ENCODE measurements at places on chromosomes 3 and 15.

GRCh38 chr15:62999923-63000561 is 42.5 kb upstream of the TPM1 start:
- DNase-seq: no peak

- DNase-seq: no peak
Measured at GRCh38 chr3:11143476-11143875, 10.8 kb upstream of the HRH1 start.

GRCh38 chr15:61794276-61794675 is 266.0 kb downstream of the VPS13C start:
- no peak for DNase-seq

- no peak for DNase-seq
Measured at GRCh38 chr3:123920383-123920782, 36.3 kb upstream of the MYLK start.

DNA sequence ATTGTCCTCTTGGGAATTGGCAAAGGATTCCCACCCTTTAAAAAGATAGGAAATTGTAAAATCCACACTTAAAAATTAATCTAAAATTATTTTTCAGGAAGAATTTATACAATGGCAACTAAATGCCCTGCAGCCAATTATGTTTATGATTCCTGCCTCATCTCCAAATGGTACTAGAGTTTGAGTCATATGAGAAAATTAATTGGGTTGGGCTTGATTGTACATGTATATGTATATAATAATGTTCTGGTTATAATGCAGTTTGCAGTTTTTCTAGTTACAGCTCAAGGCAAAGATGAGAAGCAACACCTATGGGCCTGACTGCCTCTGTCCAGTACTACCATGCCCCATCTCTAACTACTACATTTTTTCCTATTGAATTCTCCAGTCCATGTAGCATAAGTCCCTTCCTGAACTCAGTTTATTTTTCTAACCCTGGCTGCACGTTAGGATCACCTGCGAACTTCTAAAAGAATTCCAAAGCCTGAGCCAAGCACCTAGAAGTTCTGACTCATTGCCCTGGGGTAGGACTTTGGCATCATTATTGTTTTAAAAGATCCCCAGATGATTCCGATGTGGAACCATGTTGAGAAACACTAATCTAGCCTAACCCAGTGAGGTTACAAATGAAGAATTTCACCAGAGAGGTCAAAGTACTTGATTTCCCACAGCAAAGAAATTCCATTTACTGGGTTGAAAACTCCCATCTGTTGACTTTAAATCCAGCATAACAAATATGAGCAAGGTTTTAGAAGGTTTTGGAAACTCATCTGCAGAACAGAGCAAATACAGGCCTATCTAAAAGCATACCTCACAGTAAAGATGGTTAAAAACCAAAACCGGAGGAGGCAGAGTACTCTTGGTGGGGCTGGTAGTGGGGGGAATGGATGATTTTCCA is 19.4 kb downstream of the TGFBR2 start:
- no peak for DNase-seq

- no peak for DNase-seq
Measured at GRCh38 chr3:79424811-79425210, 343.0 kb downstream of the ROBO1 start.

GRCh38 chr15:67180035-67180434 is 74.4 kb downstream of the AAGAB start:
- no peak for DNase-seq

DNA sequence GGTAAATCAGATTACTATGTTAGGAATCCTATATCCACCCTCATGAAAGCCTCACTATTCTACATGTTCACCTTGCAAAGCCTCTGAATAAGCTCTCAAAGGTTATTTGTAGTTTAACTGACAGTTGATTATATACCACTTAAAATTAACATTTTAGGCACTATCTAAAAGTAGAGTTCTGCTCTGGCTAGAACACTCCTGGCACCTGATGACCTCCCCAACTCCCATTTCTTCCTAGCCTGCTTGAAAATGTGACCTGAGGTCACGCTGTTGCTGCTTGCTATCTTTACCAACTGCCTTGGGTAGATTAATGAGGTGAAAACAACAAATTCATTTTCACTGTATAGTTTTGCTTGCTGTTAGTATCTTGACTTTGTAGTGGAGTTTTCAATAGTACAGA is 220.7 kb downstream of the GBE1 start:
- no peak for DNase-seq

DNA sequence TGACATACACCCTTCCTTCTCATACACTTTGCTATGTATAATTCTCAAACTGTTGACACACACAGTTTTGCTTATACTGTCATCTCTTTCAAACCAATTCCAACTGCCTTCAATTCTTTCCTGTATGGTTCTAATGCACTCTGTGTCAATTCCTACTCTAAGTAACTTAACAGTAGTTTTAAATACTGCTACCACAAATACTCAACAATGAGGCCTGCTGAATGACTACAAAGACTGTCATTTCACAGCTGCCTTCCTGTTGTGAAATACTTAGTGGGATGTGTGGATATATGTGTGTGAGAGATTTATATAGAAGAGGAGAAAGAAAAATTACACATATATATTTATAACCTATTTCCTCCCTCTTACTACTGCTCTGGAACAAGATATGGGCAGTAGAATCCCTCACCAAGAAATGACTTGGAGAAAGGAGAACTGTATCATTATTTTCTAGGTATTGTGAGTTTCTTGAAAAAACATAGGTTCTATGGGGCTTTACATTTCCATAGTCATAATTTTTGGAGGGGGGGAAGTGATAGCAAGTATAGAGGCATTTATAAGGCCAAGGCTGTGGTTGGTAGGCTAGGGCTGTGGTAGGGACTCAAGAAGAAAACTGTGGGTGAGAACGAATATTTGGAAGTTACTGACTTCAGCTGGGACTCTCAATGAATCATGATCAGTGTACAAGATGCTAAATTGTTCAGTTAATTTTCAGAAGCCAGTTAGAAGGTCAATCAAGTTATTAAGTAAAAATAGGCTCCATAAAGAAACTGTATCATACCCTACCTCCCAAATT is 88.7 kb downstream of the ANKRD28 start:
- no peak for DNase-seq

GRCh38 chr3:36124118-36124796 is 256.0 kb upstream of the STAC start:
- no peak for DNase-seq

GRCh38 chr3:62134061-62134496 is 239.3 kb downstream of the FEZF2 start:
- no peak for DNase-seq

DNA sequence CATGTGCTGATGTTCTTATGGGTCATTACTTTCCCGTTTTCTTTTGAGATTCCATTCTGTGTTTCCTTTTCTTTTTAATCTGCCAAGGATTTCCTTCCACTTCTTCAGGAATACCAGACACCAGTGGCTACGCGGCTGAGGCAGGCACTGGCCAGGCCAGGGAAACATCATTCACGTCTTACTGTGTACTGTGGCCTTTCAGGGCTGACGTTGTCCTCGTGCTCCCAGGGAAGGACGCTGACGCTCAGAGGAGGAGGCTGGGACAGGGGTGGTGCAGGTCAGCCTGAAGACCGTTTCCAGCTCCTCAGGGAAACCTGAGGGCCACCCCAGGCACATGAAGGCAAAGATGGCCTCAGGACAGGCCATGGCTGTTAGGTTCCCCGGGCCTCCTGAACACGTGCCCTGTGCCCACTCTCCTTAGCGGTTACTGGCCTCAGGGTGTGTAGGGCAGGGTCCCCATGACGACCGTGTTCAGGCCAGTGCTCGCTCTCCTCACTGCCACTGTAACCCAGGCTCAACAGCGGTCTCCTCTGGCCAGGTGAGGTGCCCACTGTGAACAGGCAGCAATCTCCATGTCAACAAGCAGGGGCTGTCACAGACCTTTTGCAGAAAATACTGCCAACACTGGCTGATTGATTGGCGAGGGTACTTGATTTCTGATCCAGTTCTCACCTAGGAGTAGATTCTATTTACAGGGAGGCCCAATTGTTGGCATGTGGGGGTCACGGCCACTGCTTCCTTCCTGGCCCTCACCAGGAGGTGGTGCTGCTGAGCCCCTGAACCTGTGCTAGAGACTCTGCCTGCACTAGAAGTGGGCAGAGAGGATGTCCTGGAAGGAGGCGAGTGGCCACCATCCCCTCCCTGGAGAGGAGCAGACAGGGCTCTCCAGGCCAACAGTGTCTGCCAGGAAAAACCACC is 169.5 kb downstream of the ATP10A start:
- DNase-seq: no peak

DNA sequence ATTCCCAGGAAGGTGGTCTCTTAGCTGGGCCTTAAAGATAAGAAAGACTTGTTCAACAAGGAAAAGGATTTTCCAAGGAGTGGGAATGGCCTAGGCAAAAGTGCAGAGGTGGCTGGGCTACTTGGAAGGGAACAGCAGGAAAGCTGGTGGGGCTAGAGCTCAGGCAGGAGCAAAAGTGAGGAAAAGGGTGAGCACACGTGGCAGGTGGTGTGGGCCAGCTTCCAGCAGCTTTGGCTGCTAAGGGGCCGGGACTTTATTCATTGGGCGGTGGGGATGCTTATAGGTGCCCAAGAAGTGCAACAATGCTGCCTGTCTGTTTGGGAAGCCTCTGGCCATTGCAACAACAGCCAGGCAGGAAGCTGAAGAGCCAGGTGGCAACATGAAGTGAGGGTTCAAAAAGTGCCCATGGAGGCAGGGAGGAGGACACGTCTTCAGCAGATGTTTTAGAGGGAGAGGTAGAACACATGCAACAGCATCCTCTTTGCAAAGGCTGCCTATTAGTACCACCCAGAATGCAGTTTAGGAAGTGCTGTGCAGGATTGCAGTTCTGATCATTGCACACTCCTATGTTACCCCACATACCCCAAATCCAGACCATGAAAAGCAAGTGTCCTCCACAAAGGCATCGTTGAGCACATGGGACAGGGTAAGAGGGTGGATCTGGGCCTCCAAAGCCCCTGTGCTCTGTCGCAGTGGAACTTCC is 13.8 kb downstream of the ALDH1A3 start:
- DNase-seq: no peak
